ENCODE measurements at places on chromosomes 2 and 18.

DNA sequence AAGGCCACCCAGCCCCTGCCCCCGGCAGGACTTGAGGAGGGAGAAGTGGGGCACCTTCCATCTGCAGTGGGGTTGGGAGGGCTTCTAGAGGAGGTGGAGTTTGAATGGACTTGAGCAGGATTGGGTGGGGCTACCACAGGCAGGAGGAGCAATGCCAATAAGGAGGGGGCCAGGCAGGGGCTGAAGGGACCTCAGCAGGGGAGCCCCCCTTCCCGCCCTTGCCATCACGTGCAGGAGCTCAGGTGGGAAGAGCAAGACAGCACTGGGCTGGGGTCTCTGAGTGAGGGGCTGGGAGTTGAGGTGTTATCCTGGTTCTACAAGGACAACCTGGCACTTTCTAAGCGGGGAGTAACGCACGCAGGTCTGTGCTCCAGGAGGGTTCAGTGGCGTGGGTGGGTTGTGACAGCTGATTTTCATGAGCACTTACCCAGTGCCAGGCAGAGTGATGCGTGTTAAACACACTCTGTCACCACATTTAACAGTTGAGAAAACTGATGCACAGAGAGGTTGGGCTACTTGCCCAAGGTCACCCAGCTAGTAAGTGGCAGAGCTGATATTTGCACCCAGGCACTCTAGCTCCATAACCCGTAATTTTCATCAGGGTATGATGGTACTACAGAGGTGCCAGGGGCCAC, 4.8 kb downstream of the CHRND start:
- no peak for DNase-seq

- DNase-seq: no peak
Measured at GRCh38 chr2:8675543-8675942, 6.3 kb upstream of the ID2 start.

GRCh38 chr2:147639891-147640290, 204.9 kb upstream of the ACVR2A start:
- no peak for DNase-seq

DNA sequence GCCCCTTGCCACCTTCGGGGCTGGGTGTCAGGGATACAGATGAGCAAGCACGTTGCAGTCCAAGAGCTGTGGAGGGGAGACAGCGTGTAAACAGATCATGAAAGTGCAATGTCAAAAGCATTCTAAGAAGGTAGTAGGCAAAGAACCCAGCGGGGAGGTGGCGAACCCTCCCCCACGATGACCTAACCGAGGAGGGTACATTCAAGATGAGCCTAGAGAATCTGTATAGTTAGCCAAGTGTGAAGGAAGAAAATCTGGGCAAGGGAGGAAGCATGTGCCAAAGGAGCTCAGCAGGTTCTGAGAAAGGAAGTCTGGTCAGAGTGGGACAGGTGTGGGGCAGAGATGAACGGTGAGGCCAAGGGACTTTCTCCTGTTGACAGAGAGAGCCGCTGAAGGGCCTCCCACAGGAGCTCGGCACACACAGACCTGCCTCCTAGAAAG, 106.9 kb downstream of the SP3 start:
- no peak for DNase-seq

GRCh38 chr2:122105877-122106206, 350.4 kb downstream of the TSN start:
- DNase-seq: no peak

DNA sequence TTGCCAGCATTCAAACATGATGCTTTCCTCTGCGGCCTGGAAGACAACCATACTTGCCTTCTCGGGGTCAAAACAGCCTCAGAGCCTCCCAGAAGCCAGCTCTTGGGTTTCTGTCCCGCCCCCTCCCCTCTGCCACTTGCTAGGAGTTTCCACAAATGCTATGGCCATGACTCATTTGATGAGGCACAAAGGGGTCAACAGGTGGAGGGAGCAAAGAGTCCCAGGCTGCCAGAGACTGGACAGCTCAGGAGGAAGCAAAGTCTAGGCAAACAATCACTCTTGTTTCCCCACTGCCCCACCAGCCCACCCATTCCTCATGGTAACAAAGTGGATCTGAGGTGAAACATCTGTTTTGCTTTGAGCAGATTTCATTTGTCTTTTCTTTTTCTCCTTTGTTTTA, 551.1 kb downstream of the TNS1 start:
- DNase-seq: peak; percentile 57

GRCh38 chr18:48303883-48304282, 105.3 kb downstream of the ZBTB7C start:
- no peak for DNase-seq

GRCh38 chr2:37582481-37583220, 88.8 kb downstream of the CDC42EP3 start:
- DNase-seq: no peak

DNA sequence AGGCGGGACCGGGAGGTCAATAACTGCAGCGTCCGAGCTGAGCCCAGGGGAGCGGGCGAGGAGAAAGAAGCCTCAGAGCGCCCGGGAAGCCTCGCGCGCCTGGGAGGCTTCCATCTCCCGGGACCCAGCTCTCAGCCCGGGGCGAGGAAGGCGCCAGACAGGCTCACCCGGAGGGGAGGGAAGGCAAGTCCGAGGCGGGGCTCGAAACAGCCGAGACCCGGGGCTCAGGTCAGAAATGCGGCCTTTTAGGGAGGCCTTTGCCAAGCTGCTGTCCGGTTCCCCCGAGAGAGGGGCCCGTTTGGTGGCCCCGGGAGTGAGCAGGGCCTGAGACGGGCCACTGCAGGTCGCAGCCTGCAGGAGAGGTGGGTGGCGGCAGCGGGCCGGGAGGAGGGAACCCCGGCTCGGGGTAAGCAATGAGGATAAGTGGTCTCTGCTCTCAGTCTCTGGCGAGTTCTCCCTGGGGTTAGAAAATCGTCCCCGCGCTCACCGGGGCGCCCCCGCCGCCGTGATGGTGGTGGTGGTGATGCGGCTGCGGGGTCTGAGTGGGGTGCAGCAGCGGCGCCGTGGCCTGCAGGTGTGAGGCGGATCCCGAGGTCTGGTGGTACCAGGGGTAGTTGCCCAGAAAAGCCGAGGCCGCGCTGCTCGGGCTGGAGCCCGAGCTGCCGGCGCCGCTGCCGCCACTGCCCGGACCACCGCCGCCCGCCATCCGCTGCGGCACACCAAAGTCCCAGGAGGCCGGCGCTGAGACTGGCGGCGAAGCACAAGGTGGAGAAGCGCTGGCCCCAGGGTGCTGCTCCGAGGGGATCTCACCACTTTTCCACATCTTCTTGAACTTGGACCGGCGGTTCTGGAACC, 2.4 kb downstream of the DLX2 start:
- DNase-seq: no peak

GRCh38 chr2:193199322-193199721, 1004.6 kb upstream of the TMEFF2 start:
- DNase-seq: no peak

- peak; percentile 15 for DNase-seq
Measured at GRCh38 chr2:62672601-62673000, 32.9 kb upstream of the EHBP1 start.

- no peak for DNase-seq
Measured at GRCh38 chr18:4270016-4270415, 185.1 kb downstream of the DLGAP1 start.

DNA sequence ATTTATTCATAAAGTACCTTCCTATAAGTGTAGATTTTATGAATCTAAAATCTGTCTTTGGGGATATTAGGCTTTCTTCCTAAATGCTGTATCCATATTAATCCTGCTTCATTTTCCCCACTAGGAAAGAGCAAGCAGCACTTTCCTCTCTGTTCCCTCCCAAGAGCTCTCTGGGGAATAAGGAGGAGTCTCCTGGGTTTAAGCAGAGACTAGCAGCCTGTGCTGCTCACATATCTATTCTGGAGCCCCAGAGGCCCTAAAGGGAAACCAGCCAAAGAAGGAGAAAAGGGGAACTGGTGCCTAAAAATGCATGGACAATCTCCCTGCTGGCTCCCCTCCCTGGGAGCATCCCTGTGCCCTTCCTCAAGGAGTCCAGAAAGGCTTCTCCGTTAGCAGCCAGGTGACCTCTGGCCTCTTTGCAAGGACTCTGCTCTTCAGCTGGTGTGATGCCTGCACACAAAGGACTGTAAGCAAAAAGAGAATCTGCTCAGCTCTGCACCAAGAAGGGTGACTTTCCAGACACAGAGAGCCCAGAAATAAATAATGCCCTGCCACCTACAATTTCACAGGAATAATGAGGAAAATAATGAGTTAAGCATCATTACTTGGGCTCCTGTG, 270.6 kb downstream of the SS18 start:
- DNase-seq: no peak

DNA sequence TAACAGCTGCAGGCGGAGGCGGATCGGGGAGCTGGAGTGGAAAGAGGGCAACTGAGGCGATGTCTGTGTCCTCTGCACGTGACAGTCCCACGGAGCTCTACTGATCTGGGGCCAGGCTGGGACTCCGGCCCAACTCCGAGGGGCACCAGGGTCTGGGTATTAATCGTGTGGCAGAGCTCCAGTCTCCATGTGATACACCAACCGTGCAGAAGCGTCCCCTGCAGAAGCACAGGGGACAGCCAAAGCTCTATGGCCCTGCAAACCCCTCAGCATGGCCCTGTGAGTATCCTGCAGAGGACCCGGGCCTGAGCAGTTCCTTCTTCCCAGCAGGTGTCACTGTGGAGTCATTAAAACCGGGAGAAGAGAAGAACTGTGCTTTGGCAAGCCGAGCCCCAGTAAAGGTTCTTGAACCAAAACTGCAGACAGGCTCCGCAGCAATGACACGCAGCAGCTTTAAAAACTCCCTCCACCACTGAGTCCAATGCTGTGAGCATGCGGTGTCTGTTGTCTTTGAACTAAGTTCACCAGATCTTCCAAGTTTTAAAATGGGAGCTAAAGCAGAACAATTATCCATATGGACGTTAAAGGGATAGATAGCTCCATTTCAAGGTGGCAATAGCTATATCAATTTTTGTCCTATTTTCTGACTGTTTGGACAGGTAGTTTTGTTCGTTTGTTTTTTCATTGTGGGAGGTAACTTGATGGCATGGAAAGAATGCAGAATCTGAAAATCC, 79.4 kb downstream of the TMEM182 start:
- DNase-seq: peak; percentile 63

GRCh38 chr2:1956520-1957289, 212.4 kb upstream of the PXDN start:
- DNase-seq: no peak

DNA sequence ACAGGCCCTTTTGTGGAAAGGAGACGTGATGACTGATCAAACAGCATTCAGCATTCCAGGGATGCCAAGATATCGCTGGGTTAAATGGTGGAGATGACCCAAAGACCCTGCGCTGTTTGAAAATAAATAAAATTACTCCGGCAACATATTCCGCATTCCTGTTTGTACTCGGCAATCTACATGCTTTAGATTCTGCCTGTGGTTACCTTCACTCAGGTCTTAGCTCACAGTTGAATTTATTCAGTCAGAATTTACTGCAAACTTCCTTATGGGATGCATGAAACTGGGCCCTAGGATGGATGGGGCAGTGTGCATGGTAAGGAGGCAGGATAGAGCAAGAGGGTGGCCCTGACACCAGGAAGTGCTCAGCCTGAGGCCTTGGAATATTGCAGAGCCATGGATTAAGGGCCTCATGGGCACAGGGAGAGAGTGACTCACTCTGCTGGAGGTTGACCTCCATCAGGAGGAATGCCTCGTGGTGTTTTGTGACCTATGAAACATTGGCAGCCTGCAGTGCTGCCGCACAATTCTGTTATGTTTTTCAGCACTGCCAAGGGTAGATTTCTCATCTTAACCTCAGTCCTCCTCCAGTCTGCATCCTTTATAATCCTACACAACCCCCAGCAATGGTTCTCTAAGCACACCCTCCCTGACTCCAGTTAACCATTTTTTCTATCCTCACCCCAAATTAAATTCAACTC, 321.4 kb downstream of the IRS1 start:
- peak; percentile 76 for DNase-seq

DNA sequence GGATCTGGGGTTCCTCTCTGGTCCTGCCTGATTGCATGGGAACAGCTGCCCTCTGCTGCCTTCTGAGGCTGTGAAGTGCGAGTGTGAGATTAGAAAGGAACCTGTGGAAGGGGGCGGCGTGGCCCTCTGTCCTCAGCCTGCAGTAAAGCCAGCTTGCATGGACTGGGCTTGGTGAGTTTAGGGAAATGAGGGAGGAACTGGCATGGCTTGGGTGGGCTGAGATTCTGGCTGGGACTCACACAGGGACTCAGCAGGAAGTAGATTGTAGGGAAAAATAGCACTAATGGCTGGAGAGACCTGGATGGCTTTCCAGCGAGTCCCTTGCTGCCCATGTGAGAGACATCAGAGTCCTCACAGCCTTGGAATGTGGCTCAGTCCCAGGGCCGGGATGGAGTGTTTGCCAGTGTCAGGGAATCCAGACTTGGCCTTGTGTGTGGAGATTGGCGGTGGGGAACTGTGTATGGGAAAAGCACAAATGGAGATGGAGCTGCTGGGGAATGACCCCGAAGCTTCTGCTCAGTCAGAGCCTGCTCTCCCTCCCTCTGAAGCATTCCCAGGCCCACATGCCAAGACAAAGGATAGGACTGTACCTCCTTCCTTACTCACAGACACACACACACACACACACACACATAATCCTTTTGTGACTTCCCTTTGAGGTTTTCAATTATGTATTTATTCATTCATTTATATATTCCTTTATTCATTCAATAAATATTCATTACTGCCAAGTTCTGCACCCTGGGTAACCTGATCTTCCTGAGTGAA, 115.4 kb downstream of the ACAA2 start:
- DNase-seq: no peak

DNA sequence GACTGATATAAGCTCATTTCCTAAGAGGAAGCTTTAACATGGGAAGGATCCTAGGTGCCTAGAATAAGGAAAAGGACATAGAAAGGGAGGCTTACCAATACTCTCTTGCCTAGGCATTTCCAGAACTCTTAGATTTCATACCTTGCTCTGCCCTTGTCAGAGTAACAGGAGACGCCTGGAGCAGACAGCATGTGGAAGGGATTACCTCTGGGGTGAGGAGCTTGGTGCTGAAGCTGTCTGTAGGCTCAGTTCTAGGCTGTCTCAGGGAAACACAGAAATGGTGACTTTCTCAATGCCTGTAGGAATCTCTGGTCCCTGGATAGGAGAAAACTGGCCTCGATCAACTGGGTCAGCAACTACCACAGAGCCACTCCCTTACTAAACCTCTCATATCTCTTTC, 150.0 kb downstream of the SLC4A3 start:
- no peak for DNase-seq

DNA sequence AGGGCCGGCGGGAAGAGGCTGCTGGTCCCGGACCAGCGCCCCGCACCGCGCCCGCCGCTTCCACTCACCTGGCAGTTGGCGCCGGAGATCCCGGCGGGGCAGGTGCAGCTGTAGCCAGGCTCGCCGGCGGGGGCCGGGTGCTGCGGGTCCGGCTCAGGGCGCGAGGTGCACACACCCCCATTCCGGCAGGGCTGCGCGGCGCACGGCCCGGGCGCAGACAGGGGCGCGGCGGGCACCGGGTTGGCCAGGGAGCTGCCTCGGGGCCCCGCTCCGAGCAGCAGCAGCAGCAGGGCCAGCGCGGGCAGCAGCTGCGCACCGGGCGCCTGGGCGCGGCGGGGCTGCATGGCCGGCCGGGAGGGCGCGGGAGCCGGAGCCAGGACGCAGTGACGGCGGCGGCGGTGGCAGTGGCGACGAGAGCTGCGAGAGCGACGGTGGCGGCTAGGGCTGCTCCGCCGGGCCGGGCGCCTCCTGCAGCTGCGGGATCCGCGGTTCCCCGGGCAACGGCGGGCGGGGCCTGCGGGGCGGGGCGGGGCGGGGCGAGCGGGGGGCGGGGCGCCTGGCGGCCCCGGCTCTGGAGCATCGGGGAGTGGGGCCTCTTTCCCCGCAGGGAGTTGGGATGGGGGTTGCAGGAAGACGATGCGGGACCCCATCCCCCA, at the start of gene DNER:
TSS of gene DNER (minus strand) at position 476 of the 656 bp plus-strand sequence. CDS start at position 344, 132 bp downstream.
- peak; percentile 69 for DNase-seq

- no peak for DNase-seq
Measured at GRCh38 chr2:174711206-174711605, 53.1 kb downstream of the CHRNA1 start.
